ENCODE measurements at places on chromosomes 5 and 9. TPM values are rescaled to one million over a fixed set of nuclear protein-coding genes. Genes with fewer than 3 reads are reported as not detected.

Gene PCDHGA12
- 18.5 TPM for total RNA-seq

Gene PHYHD1
- total RNA-seq, result 46.1 TPM

Gene WWC1
- total RNA-seq, result not detected

Gene IL5
- total RNA-seq, result not detected

Gene PNPLA7
- 13.5 TPM for total RNA-seq

Gene OGN
- 156 TPM for total RNA-seq

Gene BHMT2
- total RNA-seq, result 2.9 TPM

Gene C5orf52
- not detected for total RNA-seq

Gene MYOT
- total RNA-seq, result 12.3 TPM

Gene SPINK1
- not detected for total RNA-seq

Gene KLF4
- 444 TPM for total RNA-seq

Gene BTNL8
- not detected for total RNA-seq

Gene RPL35
- 2,123 TPM for total RNA-seq

Gene PRRX2
- 112 TPM for total RNA-seq

Gene CENPP
- total RNA-seq, result 0.43 TPM

Gene FRMD3
- 8.5 TPM for total RNA-seq

Gene SLC27A6
- total RNA-seq, result 0.43 TPM

Gene C9
- 0.96 TPM for total RNA-seq

Gene GPR151
- total RNA-seq, result not detected

Gene FOXI1
- not detected for total RNA-seq

Gene OSTF1
- 25.1 TPM for total RNA-seq
